Activated CD8-positive, alpha-beta memory T cell treated with anti-CD3 and anti-CD28 coated beads for 1 hour (primary cell): ENCODE measurements at places on chromosomes 6 and 20.

GRCh38 chr6:558089-558488 is 98.8 kb downstream of the HUS1B start:
- no peak for DNase-seq

DNA sequence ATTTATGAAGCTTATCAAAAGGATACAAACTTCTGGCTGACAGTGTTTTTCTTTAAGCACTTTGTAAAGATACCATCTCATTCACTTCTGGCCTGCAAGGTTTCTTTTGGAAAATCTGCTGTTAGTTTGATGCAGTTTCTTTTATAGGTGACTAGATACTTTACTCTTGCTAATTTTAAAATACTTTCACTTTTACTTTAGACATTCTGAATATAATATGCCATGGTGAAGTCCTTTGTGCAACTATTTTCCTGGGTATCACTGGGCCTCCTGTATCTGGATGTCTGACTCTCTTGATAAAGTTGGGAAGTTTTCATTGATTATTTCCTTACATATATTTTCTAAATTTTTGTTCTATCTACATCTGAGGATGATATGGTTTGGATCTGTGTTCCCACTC is 29.0 kb upstream of the ZNF337 start:
- DNase-seq: no peak

- no peak for DNase-seq
Measured at GRCh38 chr6:73798592-73798991, 102.6 kb downstream of the CD109 start.

- DNase-seq: no peak
Measured at GRCh38 chr6:21115111-21115510, 478.4 kb upstream of the SOX4 start.

- no peak for DNase-seq
Measured at GRCh38 chr6:83615025-83615999, 93.6 kb downstream of the SNAP91 start.

DNA sequence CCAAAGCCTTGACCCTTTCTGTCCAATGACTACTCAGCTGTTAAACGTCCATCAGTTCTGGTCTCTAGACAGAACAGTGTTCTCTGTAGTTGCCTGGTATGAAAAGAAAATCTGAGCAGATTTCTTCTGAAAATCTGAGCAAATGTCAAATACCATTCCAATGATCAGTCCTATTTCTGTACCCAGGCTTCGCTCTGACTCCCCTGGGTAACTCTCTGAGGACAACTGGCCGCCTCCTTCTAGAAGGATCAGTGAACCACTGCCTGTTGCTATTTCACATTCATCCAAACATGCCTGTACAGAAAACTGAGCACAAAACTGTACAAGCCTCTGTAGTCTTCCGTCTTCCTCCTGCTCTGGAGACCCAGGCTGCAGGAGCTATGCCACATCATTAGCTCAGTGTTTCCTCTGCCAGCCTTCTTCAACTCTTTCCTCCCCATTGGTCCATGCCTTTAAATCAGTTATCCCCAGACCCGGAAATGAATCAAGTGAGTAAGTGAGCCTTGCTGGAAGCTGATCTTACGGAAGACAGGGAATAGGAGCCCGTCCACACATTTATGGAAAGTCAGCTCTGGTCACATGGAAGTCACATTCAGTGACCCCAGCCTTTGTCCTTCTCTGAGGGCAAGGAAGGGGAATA is 63.3 kb downstream of the DAAM2 start:
- DNase-seq: no peak

- no peak for DNase-seq
Measured at GRCh38 chr20:1907586-1907985, 12.4 kb downstream of the SIRPA start.

DNA sequence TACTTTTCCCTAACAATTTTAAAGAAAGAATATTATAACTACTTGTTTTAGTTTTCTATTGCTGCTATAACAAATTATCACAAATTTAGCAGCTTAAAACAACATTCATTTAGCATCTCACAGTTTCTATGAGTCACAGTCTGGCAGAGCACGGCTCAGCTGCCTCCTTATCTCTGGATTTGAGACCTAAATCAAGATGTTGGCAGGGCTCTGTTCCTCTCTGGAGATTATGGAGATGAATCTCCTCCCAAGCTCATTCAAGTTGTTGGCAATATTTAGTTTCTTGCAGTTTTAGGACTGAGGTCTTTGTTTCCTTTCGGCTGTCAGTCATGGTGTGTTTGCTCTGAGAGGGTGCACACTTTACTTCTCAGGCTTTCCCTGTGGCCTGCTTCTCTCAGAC is 1065.8 kb upstream of the EYS start:
- DNase-seq: no peak

DNA sequence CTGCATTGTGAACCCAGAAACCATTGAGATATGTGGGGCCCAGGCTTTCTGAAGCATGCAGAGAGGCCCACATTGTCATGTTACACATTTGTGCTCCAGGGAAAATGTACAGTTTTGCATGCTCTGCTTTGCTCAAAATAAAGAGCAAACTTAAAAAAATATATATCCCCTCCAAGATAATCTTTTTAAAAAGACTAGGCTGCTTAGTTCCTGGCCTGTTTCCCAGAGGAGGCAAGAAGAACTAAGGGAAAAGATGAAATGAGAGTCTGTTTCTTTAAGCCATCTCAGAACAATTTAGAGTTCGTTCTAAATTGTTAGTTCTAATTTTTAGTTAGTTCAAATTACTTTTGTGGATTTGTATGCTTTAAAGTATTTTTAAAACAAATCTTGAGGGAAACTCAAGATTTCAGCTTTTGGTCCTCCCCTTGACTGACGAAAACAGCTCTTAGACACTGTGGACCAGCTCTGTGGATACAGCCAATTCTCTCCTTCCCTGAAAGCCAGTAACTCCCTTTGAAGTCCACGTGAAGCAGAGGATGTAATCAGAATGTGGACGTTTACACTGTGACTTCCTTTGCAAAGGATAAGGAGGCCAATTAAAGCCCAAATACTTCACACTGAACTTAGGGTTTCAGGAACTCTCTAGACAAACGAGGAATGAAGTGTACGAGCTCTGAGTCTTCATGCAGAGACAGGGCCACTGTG is 84.7 kb downstream of the CD164 start:
- no peak for DNase-seq

GRCh38 chr6:97097068-97098047 is 172.8 kb downstream of the KLHL32 start:
- DNase-seq: no peak

- DNase-seq: no peak
Measured at GRCh38 chr6:40444811-40445210, 142.4 kb downstream of the LRFN2 start.

DNA sequence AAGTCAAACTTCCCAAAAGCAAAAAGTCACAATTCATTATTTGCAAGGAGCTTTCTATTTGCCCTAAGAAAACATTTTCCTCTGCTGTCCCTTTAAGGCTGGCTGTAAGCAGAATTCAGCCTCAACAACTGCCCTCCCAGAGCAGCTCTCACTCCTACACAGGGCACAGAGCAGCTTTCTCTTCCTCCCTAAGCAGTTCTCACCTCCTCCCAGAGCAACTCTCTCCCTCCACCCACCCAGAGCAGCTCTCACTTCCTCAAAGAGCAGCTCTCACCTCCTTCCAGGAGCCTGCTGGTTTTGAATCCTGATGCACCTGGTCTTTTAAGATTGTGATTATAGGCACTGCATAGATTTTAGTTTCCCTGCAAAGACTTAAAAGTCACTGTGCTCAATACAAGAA is 120.6 kb upstream of the TMEM181 start:
- DNase-seq: no peak

- DNase-seq: no peak
Measured at GRCh38 chr6:25418454-25419052, 139.4 kb downstream of the CARMIL1 start.

DNA sequence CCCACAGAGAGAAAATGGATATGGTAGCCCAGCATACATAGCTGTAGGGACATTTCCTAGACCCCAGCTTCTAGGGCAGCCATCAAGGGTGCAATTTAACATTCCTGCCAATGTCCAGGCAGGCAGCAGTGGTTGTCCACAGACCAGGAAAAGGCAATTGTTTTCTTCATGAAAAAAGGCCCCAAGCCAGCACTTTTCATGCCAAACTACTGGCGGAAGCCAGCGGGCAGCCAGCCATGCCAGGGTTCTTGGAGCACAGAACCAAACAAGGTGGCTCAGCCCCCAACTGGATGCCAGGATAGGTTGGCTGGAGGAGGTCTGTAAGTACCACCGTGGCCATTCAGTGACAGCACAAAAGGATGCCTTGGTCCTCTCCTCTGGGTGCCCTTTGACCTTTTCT is 94.6 kb downstream of the BANF2 start:
- DNase-seq: no peak

DNA sequence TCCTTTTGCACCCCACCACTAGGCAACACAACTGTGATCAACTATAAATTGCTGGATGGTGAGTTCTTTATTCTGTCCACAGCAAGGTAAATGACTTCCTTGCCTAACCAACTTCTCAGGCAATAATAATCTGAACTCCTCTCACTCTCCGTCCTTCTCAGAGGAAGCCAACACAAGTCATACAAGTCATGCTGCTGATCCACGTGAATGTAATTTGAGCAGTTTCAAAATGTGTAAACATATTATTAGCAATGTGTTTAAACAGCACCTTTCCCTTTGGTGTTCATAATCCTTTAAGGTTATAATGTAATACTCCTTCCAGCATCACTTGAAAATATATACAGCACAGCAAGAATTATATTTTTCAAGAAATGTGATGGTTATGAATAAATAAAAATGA is 127.9 kb downstream of the QRSL1 start:
- DNase-seq: no peak

- no peak for DNase-seq
Measured at GRCh38 chr20:20160520-20160919, 108.2 kb downstream of the CFAP61 start.

- no peak for DNase-seq
Measured at GRCh38 chr6:11595903-11596302, 58.4 kb downstream of the TMEM170B start.

DNA sequence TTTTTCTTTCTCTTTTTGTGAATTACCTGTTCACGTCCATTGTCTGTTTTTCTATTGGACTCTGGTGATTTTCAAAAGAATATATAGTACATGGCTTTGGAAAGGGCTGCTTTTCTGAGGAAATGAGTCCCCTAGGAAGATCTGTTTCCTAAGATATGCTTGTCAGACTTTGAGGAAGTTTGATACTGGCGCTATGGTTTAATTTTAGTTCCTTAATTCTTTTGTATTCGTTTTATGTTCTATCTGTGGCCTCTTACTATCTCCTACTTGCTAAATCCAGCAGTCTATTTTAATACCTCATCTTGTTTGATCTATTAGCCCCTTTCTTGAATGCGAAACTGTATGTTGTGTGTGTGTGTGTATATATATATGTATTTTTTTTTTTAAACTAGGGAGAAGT is 101.9 kb downstream of the LIN28B start:
- DNase-seq: no peak

GRCh38 chr20:36344517-36345132 is 38.5 kb downstream of the DLGAP4 start:
- no peak for DNase-seq

- no peak for DNase-seq
Measured at GRCh38 chr6:104031346-104031745, 828.4 kb downstream of the HACE1 start.

- no peak for DNase-seq
Measured at GRCh38 chr6:67880939-67881705, 754.0 kb upstream of the ADGRB3 start.

GRCh38 chr6:44969446-44970185 is 358.5 kb upstream of the RUNX2 start:
- no peak for DNase-seq

GRCh38 chr6:17621003-17621402 is 20.9 kb downstream of the FAM8A1 start:
- DNase-seq: no peak

- no peak for DNase-seq
Measured at GRCh38 chr6:30741063-30741779, 1.3 kb downstream of the FLOT1 start.

DNA sequence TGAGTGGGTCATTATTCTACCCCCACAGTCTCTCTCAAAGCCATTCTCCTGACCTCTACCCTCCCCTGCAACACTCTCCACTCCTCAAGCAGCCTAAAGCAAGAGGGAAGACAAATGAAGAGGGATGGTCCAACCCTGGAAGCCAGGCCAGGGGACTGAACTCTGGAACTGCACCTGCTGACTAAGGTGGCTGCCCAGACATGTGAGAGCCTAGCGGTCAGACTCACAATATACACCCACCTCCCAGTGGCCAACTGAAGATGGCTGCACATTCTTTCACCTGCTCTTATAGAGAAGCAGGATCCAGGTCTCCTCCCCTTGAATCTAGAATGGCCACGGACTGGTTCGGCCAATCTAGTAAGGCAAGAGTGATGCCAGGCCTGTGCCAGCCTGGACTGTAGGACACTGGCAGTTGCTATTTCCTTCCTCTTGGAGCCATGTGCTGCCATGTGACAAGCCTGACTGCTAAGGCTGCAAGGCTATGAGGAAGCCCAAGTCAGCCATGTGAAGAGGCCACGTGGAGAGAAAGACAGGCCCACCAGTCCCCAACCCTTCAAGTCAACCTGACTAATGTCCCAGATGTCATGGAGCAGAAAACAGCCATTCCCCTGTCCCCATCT is 31.8 kb downstream of the ACSS1 start:
- DNase-seq: no peak

- no peak for DNase-seq
Measured at GRCh38 chr6:15384901-15385300, 139.0 kb downstream of the JARID2 start.

DNA sequence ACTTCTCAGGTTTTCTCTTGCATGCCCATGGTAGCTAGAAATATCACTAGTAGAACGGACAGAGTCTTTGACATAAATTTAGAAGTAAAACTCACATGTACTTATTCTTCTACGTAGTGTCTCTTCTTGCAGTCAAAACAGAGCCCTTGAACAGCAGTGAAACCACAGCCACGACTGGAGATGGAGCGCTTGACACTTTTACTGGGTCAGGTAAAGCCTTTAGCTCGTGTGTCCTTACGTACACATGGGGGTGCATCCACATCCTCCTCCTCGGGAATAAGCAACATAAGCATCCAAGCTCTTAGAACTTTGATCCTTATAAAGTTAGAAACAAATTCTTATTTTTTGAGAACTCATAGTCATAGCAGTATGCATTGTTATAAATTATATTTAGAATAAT is 215.3 kb downstream of the EYA4 start:
- DNase-seq: no peak

- no peak for DNase-seq
Measured at GRCh38 chr20:41499064-41499463, 119.1 kb downstream of the CHD6 start.

GRCh38 chr6:164408868-164409267 is 900.5 kb downstream of the C6orf118 start:
- DNase-seq: no peak

GRCh38 chr6:37321516-37322415 is 32.0 kb upstream of the RNF8 start:
- DNase-seq: no peak

GRCh38 chr6:85810558-85810957 is 167.9 kb upstream of the SYNCRIP start:
- no peak for DNase-seq
